MV-4-11 (cell line): ENCODE measurements at places on chromosomes 11 and 22.

DNA sequence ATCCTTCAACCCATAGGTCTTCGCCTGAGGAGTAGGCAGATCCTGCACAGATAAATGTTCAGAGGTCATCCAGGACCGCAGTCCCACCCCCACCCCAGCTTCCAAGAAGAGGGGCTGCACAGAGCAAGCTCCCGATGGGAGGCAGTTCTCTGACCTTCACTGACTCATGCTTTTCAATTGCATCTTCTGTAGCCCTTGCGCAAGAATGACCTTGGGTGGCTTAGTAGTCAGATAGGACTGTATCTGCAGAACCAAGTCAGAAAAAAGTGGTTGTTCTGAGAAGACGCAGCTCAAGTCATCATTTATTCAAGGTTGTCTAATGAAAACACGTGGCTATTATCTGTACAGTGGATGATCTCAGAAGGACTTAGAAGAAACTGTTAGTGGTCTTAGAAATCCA lies 16.4 kb upstream of the GRAMD1B start:
- DNase-seq: peak; percentile 81

DNA sequence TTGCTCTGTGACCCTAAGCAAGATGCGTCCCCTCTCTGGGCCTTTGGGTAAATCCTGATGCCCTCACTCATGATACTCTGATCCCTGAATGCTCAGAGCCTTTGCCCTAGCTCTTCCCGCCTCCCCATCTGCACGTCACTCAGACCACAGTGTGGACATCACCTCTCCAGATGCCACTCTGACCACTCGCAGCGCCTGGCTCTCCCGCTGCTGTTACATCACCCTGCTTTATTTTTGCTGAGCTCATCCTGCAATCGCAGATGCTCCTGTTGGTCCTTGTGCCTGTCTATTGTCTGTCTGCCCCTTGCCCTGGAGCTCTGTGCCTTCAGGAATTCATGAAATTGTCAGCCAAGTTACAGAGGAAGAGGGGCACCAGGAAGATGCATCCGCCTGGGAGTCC lies 5.5 kb downstream of the OSM start:
- peak; percentile 64 for DNase-seq

DNA sequence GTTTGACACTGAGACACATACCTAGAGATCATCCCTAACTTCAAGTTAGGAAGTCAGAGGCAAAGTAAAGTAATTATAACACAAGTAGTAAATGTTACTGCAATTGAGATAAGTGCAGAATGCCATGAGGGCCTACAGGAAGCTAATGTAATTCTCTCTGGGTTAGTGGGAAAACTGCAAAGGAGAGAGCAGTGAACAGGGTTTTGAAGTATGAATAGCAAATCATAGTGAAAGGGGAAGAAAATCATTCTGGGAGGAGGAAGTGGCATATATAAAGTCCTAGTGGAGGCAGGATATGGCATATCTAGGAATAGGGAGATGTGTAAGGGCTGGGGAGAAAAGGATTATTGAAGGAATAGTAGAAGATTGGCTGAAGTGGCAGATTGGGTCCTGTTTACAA lies 27.9 kb downstream of the RNF169 start:
- DNase-seq: peak; percentile 29

GRCh38 chr11:74949753-74950137 lies 679 bp downstream of the SPCS2 start:
- DNase-seq: no peak

DNA sequence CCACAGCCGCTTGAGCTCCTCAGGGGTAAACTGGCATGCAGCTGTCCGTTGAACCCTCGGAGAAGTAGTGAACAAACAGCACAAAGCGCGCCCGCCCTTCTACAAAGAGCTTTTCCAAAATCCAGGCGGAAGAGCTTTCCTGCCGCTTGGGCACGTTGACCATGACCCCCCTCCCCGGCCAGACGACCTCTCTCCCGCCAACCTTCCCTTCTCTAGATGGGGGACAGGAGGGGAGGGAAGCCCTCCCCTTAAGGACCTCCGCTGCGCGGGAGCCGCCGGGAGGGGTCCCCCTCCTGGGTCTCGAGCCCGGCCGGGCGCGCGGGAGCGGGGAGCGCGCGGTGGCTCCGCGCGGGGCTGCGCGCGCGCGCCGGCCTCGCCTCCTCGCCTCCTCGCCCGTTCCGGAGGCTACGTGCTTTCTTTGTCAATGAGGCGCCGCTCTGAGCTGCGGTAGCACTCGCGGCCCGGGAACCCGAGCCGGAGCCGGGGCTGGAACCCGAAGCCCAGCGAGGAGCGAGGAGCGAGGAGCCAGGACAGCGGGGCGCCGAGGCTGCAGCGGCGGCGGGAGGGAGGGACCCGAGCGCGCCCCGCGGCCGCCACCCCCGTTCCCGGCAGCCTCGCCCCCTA lies 118.6 kb downstream of the HIPK3 start:
- no peak for DNase-seq

- no peak for DNase-seq
Measured at GRCh38 chr22:22911327-22912134, 23.9 kb downstream of the IGLL5 start.

GRCh38 chr11:80515097-80515496 lies 1074.3 kb upstream of the TENM4 start:
- no peak for DNase-seq

- no peak for DNase-seq
Measured at GRCh38 chr11:69881467-69882269, 62.5 kb upstream of the FGF3 start.

- DNase-seq: no peak
Measured at GRCh38 chr11:2328656-2329354, 27.0 kb downstream of the TSPAN32 start.

DNA sequence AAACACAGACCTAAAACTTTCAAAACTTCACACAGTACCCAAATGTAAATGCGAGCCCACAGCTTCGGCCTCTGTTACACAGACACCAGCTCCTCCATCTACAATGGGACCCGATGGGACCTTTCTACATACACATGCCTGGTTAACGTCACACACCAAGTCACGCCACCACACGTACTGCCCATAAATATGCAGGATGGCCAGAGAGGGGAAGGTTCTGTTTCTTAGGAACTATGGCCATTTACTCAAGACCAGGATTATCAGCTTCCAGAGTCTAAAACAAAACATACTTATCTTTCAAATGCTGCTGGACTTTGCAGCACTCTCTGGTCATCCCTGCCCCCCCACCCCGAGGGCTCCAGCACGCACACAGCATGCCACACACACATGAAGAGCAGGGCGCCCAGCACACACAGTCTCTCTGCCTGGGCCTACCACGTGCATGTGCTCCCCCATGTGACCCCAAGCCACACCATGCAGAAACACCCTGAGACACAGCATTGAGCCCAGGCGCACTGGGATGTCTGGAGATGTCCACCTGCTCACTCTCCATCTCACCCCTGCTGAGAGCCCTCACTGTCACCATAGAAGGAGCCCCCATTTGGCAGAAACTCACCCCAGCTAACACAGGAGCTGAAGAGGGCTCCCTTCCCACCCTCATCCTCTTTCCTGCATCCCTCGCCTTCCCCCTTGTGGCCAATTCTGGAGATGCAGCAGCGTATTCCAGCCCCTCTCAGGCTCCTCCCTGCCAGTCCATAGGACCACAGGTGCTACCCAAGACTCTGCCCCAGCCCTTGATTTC lies 61.8 kb downstream of the SLC22A12 start:
- peak; percentile 64 for DNase-seq

- DNase-seq: no peak
Measured at GRCh38 chr11:96906476-96906875, 516.7 kb downstream of the JRKL start.

DNA sequence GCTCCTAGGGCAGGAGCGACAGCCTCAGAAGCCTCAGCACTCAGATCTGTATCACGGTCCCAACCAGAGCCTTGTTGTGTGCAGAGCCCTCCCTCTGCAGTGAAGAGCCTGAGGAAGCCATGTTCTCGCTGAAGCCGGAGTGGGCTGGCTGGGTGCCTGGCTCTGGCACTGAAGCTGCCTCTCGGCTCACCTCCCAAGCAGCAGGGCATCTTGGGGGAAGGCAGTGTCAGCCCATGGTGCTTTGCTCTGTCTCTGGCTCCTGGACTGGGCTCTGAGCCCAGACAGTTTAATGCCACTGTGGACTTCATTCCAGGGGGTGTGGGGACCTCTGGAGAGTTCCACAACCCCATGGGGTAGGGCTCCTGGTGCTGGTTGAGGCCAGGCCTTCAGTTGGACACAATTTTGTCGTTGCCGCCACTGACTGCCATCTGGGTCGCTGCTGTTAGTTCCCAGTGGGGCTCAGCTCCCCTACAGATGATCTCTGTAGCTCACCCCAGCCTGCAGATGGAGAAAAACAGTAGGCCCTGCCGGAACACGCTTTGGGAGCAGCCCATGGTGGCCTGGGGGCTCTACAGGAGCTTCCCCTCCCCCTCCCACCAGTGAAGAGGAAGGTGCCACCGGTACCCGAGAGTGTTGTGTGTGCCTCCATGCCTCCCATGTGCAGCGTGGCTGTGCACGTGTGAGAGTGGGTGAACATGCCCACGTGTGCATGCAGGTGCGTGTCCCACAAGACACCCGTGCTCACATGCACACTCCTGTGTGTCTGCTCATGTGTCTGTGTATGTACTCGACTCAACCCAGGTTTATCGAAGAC lies 86.5 kb upstream of the B3GAT1 start:
- no peak for DNase-seq

DNA sequence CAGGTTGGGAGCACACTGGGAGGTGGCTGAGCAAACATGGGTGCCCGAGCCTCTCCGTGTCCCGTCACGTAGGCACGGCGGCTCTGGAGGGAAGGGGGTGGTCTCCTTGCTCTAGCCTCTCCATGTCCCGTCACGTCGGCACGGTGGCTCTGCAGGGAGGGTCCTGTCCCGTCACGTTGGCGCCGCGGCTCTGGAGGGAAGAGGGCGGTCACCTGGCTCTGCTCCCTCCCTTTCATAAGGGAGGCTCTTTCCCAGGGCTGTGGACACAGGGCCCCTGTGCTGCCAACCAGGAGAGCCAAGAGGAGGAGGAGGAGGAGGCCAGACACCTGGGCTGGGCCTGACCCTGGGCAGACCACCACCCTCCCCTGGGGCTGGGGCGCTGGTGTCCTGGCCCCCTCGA lies 1173.7 kb downstream of the BRD1 start:
- DNase-seq: no peak

- DNase-seq: no peak
Measured at GRCh38 chr11:59253001-59253400, 40.3 kb upstream of the MPEG1 start.

DNA sequence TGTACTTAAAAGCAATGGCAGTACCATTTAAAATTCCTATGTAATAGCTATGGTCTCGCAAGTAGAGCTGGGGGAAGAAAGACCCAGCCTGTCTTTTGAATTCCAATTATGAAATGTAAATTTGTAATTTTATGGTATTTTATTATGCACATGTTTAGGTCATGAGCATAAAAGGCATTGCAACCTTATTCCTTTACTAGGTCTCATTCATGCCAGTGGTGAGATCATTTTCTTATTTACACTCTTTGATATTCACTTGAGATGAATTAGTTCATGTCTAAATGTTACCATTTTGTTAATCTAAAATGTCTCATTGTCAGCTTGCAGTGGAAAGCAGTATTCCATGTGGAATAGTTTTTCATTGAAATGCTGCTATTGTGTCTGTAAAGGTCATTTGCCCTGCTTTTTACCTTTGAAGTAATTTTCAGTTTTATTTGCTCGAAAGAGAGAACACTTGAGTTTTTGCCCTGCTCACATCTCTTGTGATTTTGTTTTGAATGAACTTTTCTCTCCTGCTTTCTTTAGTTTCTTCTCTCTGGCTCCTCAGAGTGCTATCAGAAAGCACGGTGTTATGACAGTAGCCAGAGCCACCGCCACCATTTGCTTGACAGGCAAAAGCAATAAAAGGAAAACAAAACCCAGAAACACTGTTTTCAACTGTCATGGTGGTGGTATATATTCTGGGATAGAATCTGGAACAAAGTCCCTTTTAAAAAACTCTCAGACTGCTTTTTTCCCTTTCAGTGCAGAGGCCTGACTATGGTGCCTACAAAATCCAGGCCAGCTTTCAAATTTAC lies 37.2 kb upstream of the RAG2 start:
- no peak for DNase-seq

DNA sequence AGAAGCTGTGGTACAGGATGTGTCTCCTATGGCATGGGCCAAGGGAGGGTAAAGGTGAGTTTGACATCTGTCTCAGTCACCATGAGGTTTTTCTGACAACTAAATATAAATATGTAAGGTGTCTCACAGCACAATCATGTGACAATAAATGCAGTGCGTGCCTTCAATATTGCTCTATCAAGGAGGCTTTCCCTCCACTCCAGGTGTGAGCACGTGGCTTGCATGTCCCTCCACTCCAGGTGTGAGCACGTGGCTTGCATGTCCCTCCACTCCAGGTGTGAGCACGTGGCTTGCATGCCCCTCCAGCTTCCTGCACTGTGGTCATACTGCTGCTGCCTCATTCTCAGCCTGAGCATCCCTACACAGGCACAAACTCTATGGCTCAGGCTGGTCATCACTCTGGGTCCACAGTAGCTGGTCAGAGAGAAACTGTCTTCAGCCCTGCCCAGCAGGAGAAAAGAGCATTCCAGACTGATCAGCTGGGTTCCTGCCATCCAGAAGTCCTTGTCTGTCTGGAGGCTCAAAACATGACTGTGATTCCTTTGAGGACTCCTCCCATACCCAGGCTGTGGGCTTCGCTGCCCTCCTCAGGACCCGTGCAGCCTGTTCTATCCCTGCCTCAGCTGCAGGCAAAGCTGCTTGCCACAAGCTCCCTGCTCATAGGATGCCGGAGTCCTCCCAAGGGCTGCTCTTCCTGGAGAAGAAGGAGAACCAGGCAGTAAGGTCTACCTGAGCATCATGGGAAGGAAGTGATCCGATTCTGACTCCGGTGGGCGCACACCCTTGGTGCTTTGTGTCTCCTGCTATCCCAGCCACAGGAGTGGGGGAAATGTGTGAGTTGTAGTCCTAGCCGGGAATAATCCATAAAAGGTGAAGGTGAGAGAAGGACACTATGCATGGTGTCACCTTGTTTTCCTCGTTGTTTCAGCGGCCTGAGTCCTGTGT lies 33.4 kb upstream of the VPREB1 start:
- DNase-seq: no peak

DNA sequence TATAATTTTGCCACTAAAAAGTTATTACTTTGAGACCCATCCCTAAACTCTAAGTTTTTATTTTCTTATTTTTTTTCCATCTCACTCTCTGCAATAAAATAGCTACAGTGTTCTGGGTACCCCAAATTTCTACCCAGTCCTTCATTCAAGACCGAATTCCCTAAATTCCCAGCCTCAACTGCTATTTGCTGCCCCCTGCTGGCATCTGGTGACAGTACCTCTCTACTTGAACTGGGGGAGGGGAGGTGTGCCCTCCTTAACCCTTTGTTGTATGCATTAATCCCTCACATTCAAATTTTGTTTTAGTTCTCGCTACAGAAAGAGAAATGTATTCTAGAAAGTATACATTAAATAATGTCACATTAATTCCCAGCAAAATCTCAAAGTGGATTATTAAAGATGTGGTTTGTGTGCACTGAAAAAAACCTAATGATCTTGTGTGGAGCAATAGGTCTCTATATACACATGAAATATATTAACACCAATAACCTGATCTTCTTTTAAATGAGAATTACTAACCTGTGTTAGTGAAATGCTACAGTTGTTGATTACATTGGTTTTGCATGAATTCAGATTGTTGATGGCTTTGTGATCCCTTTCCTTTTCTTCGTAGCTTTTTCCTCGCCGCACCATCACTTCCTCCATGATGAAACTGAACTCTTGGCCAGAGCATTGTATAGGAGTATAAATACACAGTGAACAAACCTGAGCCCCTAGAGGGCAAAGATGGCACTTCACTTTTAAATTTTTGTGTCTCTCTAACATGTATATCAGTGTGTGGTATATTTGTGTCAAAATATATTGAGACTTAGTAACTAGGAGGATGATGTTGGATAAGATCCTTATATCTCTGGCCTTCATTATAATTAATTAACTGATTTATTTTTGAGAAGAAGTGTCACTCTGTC lies 590.0 kb downstream of the METTL15 start:
- DNase-seq: peak; percentile 54

- no peak for DNase-seq
Measured at GRCh38 chr11:89416961-89417360, 74.2 kb downstream of the NOX4 start.
